ENCODE measurements at places on chromosomes 7 and 10. TPM values are rescaled to one million over a fixed set of nuclear protein-coding genes. Genes with fewer than 3 reads are reported as not detected.

DNA sequence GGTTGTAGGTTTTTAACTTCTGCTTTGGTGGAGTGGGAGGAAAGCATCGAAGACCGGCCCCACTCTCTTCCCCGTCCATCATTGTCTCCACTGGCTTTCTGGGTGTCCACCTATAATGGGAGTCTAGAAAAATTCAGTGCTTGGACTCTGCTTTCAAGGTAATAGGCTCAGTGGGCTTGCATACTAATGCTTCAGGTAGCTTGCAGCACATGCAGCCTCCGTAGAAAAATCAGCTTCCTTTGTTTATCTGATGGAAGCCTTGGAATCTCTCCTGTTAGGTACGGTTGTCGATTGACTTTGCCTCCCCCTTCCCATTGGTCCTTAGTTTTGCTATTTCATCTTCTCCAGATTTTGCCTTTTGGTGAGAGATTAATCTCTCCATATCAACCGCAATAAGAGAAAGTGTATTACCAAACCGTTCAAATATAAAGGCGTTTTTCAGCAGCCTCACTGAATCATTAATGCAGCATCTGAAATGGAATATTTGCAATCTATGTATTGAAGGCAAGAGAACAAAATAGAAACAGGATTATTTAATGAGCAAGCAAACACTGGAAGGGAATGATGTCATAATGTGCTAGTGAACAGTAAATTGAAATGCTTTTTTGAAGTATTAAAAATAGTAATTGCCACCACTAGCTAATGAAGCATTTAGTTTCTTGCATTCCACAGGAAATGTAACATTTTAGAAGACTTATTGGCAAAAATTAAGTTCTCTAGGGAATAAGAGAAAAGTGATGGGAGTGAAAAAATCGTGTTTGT lies 944 bp downstream of the AVL9 start:
- no peak for DNase-seq

- no peak for DNase-seq
Observed at GRCh38 chr7:39672176-39672575, 48.8 kb downstream of the RALA start.

DNA sequence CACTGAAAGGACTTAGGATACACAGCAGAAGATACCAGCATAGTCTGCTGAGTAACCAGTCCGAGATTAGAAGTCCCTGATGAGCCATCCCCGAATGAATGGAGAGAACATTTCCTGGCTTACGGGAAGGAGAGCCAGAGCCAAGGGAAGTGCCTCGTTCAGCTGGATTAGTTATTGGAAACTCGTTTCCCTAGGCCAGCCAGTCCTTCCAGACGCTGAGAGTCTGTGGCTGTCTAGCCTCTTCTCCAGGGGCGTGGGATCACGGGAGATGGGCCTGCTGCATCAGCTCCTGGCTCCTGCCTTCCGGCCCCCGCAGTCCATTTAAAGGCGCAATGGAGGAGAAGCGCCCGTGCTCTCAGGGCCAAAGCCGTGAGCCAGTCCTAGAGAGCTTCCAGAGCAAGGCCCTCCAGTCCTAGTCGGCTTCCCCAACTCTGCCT lies 712.8 kb downstream of the PARD3 start:
- peak; percentile 39 for DNase-seq

- DNase-seq = no peak
Observed at GRCh38 chr10:128025437-128025836, 100.8 kb downstream of the MKI67 start.

GRCh38 chr7:101532400-101533102 lies 96.5 kb downstream of the MYL10 start:
- no peak for DNase-seq

- no peak for DNase-seq
Observed at GRCh38 chr7:116293139-116293538, 82.8 kb downstream of the TES start.

- DNase-seq = no peak
Observed at GRCh38 chr10:62172465-62172864, 96.2 kb downstream of the RTKN2 start.

Gene ACBD7
- 0.42 TPM for total RNA-seq

Gene CTNNA3
- total RNA-seq = 6.9 TPM

DNA sequence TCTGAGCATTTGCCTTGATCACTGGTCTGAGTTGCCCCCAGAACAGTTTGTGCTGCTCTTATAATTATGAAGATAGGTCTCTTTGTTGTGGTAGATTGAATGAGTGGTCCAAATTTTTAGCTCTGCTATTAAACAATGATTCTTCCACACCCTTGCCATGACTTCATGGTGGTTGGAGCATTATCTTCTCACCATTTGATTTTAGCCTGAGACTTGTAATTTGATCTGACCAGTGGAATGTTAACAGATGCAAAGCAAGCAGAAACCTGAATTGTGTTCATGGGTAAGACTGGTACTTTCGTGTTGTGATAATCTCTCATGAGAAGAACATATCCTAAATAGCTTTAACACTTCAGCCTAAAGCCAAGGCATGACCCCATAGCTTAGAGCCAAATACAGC lies 139.1 kb downstream of the TFPI2 start:
- peak; percentile 76 for DNase-seq

DNA sequence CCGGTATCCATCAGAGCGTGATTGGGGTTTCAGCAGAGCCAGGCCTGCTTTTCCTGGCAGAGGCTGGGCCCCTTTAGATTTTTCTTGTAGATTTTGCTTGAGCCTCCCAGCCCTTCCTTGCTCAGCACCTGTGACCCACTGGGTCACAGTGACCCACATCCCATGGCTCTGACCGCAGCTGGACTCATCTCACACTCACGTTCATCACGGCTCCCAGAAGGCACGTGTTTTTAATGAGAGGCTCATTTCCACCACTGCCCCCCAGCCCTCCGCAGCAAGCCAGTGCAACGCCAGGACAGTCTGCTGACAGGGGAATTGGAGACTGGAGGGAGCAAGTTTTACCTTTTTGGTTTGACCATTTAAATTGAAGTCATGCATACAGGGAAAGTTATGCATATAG lies 155.7 kb downstream of the CUX1 start:
- no peak for DNase-seq

- DNase-seq = no peak
Observed at GRCh38 chr7:749140-749551, 22.1 kb upstream of the PRKAR1B start.

GRCh38 chr10:102918817-102919245 lies 737 bp downstream of the CNNM2 start:
- no peak for DNase-seq

DNA sequence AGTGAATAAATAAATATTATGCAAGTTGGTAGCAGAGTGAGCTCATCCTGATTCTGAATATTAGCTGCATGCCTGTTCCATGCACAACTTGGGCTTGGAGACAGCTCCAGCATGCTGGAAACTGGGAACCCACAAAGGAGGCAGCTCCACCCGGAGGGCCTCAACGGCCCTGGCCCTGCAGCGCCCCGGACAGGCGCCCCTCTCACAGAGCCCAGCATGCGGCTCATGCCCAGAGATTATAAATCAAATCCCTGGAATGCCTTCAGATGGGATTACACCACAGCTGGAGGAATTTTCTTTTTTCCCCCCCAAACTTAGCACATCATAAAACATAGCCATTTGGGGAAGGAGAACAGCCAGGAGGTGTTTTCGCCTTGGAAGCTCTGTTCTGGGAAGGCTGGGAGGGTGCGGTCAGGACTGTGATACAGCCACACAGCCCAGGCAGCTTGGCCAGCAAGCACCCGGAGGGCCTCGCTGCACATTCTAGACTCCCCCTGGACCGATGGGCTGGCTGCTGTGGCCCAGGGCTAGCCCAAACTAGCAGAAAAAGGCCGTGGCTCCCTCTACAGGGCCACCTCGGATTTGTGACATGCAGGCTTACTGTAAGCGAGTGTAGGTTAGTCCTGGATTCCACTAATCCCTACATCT lies 102.4 kb downstream of the PTPN20 start:
- DNase-seq = no peak

DNA sequence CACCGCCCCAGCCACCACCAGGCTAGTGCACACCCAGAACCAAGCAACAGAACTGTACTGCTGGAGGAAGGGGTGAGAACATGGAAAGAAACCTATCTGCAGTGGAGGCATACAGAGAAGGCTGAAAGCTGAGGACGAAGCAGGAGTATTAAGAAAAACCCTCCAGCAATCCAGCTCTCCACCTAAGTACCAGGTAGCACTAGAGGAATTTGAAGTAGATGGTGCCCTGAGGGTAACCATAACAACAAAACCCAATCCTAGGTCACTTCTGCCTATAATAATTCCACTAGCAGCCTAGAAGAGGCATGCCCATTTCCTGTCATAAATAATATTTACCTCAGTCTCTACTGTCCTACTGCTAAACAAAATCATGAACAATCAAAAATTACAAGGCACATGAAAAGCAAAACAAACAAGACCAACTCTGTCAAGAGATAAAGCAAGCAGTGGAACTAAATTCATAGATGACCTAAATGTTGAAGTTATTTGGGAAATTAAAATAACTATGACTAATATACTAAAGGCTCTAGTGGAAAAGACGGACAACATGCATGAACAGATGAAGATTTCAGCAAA lies 51.1 kb downstream of the HYCC1 start:
- DNase-seq = peak; percentile 37

Gene HOXA11
- 1.7 TPM for total RNA-seq

Gene CPED1
- total RNA-seq = 26.5 TPM

DNA sequence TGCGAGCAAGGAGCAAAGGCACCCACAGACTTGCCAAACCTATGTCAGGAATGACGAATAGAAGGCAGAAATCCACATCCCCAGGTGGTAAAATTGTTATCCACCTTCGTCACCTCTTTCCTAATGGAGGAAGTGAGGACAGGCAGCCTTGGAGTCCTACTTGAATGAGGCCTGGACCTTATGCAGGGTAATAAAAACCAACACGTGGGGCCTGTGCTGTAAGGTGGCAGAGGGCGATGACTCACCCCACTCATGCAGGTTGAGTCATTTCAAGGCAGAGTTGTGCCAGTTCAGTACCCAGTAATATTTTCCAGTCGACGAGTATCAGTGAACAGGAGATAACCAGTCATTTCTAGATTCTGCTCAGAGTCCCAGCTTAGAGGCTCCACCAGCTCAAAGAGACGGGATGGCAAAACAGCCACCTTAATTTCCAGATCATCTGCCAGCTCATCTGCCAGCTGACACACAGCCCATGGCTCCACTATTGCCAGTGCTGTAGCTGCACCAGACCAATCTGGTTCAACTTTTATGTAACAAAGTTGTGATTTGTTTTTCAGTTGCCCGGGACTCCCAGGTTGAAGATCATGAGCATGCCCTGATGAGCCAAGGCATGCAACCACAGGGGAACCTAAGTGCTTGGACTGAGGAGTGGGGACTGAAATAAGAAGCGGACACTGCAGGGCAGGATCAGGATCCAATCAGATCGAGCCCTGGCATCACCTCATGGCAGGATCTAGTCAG lies 176.2 kb upstream of the ITGB1 start:
- peak; percentile 74 for DNase-seq

DNA sequence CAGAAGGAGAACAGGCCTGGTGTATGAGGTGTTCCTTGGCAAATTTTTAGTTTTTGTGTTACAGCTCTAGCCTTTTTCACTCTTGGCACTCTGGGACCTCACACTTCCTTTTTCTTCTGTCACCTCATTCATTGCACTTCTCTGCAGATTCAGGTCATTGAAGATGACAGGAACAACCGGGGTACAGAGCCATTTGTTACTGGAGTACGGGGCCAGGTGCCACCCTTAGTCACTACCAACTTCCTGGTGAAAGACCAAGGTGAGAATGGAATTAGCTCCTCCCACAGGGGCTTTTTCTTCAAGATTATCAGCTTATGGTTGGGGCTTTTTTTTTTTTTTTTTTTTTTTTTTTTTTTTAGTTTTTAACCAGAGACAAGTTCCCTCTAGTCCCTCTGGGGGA lies 18.5 kb upstream of the CHCHD1 start:
- DNase-seq = no peak

GRCh38 chr10:55852900-55853299 lies 508.2 kb downstream of the ZWINT start:
- no peak for DNase-seq

GRCh38 chr10:32995751-32996150 lies 37.7 kb upstream of the ITGB1 start:
- DNase-seq = no peak

Gene IFRD1
- total RNA-seq = 64.9 TPM

DNA sequence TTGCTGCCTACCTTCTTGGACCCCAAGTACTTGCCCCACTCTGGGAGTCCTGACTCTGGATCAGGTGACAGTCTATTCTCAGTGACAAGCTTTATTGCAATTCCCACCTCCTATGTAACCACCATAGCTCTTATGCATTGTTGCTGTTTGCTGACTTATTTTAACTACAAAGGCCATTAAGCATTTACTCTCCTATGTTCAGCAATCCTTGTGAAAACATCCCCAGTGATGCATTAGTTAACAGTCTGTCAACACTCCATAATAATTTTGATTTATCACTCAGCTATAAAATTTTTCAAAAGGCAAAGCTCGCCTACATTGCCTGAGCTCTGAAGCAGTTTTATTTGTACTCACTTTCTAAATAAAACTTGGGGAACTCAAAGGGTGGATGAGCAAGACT lies 871.8 kb upstream of the SORCS1 start:
- no peak for DNase-seq

DNA sequence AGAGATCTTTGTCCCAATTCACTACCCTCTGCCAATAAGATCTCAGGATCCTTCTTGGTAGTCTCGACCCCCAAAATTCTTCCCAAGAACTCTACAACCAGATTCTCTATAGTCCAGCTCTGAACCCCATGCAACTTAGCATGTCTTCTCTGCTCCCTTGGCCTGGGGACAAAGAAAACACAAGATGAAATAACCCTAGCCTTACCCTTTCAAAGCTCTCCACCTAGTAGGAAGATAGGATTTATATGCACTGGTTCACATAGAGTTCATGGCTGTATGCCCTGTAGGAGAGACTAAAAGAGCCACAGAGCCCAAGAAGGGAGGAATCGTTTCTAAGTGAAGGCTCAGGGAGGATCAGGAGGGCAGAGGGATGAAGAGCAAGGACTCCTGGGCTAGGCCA lies 96.1 kb downstream of the PPP1R3C start:
- DNase-seq = no peak

DNA sequence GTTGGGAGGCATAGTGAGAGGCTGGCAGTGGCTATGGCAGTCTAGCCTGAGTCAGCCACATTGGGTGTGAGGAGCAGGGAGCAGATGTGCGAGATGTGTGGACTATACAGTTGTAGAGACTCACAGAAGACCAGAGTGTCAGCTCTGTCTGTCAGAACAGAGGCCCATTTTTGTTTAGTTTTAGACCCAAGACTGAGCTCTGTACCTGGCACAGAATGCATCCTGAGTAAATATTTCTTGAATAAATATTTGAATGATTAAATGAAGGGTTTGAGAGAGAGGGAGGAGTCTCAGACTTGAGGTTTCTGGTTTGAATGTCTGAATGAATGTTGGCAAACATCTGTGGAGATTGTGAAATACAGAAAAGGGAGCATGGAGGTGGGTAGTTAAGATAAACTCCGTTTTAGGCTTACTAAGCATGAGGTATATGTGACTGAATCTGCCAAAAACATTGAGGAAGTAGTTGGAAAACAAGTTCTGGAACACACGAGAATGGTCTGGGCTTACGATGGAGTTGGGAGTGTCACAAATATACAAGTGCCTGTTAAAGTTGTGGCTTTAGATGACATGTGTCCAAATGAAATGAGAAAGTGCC lies 3.6 kb downstream of the SEC23IP start:
- DNase-seq = peak; percentile 15

GRCh38 chr7:128705891-128706333 lies 33.2 kb upstream of the CALU start:
- DNase-seq = no peak
